GM18507 (cell line): ENCODE measurements at places on chromosomes 5 and 9.

DNA sequence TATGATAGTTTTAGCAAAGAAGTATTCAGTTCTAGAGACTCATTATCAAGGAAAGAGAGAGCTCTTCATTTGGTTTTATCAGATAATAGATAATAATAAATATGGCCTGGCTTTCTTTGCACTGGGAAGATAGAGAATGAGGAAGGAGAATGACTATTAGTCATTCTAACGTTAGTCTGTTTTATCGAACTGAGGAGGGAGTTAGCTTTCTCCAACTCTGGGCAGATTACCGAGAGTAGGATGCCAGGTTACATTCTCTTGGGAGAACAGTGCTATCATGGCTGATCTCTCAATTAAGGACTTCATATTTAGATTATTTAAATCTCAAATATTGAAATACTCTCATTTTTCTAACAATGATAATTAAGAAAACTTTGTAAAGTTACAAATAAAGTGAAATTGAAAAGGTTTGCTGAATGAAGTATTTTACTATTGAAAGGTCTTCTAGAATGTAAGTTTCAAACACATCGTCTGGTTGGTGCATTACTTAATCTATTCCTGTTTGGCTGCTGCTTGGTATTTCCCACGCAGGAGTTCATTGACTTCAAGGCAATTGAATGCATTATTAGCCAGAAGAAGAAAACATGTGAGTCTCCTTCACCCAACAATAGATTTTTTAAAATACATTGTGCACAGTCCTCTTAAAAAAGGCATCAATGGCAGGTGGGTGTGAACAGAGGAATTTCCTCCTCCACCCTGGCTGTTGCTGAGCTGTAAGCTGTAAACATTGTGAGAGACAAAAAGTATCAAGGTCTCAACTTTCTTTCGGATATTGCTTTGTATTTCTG, 140.8 kb downstream of the C9orf152 start:
- DNase-seq: no peak

DNA sequence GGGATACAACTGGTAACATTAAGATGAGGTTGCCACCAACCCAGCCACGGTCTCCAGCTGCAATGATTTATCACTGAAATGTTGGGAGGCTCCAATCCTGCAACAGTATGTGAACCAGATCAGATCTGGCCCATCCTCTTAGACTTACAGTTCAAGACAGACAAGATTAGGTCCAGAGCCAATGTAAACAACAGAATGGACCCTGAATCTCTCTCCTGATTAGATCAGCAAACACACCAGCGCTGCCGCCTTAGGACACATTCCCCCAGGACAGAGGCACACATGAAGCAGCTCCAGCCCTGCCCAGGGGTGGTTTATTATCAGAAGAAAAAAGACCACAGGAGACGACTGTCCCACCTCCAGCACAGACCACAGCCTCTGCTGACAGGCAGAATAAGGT, 82.1 kb downstream of the SLIT3 start:
- no peak for DNase-seq

- no peak for DNase-seq
These were observed 285.2 kb downstream of the CDH12 start for GRCh38 chr5:22567983-22568382.

GRCh38 chr9:14525856-14526255, 167.4 kb downstream of the ZDHHC21 start:
- DNase-seq: no peak

- no peak for DNase-seq
These were observed 104.6 kb upstream of the SARDH start for GRCh38 chr9:133842721-133843227.

DNA sequence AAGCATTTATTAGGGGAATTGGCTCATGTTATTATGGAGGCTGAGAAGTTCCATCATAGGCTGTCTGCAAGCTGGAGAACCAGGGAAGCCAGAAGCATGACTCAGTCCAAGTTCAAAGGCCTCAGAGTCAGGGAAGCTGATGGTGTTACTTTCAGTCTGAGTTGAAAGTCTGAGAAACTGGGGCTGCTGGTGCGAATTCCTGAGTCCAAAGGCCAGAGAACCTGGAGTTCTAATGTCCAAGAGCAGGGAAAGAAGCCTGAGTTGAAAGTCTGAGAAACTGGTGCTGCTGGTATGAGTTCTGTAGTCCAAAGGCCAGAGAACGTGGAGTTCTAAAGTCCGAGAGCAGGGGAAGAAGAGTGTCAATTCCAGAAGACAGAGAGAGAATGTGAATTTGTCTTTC, 641.1 kb downstream of the ISL1 start:
- DNase-seq: peak; percentile 1
